ENCODE measurements at places on chromosomes 12 and 14.

DNA sequence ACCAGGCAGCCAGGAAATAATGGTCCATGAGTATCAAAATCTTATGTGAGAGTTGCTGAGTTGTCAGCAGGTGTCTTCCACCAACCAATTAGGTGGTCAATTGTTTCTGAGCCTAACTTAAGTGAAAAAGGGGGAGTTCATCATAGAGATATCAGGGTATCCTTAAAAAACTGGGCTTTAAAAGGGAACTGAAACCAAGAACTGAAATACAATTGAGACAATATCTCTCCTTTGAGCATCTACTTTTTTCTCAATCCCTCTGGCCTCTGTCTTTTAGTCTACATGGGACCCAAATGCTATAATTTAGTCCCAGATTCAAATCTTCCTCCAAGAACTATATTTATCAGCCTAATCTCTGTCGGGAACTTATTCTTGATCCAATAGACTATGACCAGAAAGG lies 201.0 kb downstream of the BTG1 start:
- no peak for DNase-seq

DNA sequence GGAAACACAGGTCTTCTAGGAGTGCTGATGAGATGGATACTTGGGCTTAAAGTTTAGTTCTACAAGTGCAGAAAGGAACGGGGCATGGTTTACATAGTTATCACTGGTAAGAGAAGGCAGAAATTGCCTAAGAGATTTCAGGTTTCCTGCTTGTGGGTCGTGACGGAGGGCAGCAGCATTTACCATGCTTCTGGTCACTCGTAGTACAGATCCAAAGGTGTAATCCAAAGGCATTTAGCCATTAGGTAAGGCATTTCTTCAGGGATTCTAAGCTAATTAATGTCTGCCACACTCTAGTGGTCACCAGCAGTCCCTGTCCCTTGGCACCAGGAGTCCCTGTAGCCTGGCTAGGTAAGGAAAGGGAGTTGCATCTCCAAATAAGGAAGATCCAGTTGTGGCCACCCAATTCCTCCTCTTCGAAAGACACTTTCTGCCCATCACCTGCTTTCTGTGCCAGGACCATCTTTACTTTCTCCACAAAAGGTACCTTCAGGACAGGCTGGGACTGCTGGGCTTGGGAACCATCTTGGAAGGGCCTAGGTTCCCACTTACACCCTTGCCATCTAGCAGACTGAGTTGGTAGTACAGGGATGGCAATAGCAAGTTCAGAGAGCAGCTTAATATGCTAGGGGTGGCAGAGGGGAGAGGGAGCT lies 1.5 kb downstream of the GSTZ1 start:
- no peak for DNase-seq

- DNase-seq = no peak
Observed at GRCh38 chr12:6612247-6612646, 5.1 kb upstream of the CHD4 start.

DNA sequence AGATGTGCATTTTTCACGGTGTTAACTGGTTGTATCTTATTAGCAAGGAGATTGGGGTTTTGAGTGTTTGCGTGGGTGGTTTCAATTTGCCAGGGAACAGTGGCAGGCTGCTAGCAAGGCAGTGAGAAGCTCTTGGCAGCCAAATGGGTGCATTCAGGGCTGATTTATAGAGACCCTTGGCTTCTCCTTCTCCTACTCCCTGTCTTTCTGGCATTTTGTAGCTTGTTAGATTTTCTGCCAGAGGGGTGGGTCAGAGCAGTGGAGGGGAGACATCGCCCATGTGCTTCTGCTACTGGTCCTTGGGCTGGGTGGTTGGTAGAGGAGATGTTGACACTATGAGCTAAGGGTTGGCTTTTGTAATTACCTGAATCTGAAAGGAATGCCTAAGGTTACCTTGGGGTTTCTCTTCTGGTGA lies 9.6 kb downstream of the CALM1 start:
- DNase-seq = no peak

DNA sequence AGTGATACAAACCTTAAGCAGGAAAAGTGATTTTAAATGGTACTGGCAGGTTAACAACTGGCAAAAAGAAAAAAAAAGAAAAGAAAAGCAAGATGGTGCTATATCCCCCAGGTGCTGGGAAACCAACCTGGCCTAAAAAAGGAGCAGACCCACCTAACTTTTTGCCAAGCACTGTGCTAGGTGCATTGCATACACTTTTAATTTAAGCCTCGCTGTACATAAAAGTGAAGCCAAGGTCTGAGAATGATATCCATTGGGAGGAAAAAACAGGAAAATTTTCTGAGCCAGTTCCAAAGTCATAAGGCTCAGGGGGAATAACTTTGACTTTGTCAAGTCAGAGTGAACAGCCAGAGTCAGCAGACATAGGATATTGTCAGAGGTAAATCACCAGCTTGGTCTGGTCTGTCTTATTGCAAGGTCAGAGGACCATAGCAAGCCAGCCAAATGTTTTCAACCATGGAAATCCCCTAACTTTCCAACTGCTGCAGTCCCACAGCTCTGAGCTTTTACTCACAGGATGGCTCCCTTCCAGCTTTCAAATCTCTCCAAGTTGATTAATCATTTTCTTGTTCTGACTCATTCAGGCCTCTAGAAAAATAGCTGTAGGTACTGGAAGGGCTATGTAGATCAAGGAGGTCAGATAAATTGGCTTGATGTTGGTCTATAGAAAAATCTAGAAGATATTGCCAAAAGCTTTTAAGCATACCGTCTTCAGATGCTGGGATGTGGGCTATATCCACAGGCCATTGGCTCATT lies 412.9 kb downstream of the RAD51B start:
- DNase-seq = no peak

- no peak for DNase-seq
Observed at GRCh38 chr12:124947561-124948398, 33.3 kb upstream of the UBC start.

GRCh38 chr14:60300019-60300418 lies 51.0 kb downstream of the PPM1A start:
- DNase-seq = no peak

DNA sequence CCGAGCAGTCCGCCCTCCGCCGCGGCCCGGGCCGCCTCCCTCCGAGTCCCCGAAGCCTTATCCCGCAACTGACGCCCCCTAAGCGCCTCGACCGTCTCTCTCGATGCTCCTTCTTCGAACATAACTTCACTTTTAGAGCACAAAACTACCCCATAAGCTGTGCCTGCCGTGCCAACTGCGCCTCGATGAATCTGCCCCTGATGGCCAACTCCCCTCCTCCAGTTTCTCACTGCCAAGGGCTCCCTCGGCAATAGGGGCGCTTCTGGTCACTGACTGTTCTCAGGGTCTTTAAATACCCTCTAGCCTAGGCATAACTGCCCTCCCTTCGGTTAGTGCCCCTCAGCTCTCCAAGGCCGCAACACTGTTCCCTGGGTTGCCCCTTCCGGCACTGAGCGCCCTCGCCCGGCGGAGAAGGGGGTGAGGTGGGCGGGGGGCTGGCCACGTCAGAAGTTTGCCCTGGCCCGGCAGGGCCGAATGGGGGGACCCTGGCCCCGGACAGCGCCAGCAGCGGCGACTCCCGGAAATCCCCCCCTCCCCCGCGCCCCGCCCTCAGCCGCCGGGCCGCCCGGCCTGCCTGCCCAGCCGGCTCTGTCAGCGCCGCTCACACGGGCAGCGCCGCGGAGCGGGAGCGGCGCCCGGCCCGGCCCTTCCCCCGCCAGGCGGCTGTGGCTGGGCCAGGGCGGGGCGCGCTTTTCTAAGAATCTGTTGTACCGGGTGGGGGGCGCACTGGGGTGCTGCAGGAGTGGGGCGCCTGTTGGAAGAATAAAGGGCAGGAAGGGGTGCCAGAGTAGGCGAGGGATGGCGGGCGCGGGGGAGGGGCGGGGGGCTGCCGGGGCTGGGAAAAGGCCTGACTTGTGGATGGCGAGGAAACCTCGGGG lies 10.6 kb downstream of the RARG start:
- peak; percentile 66 for DNase-seq

- no peak for DNase-seq
Observed at GRCh38 chr14:54314365-54315104, 82.3 kb upstream of the CDKN3 start.

DNA sequence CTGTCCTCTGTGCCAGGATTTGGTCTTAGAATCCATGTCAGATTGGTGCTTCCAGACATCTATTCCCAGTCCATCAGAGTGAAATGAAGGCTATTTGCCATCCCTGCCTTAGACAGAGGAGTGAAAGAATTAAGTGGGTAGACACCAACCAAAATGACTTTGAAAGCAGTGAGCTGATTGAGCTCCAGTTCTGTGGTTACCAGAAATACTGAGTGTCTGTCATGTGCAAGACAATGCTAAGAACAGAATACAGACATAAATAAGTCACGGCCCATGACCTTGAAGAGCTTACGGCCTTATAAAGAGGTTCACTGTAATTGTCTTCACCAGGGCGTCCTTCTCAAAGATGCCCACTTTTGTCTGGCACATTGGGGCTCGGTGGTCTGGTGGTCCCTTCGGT lies 21.6 kb upstream of the MANSC4 start:
- no peak for DNase-seq

DNA sequence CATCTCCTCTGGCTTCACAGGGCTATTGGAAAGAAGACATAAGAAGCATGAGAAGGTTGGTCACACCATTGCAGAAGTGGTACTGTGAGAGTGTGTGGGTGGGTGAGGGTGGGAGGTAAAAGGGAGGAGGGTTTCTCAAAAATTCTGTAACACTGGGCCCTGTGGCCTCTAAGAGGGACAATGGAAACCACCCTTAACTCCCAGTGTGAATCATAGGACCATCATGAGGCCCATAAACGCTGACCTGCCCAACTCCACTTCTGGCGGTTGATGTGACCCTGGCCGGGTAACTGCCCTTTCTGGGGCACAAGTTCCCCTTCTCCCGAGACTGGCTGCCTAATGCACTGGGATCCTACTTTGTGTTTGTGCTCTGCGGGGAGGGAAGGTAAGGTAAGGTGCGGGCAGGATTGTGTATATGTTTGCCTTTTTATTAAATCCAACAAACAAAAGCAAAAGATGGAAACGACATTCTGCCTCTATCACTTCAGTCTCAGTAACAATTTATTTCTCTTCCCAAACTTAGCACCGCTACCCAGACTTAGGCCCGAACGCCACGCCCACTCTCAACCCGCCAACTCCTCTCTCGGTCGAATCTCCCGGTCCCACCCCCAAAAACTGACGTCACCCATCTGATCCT lies 551 bp downstream of the METTL1 start:
- no peak for DNase-seq

GRCh38 chr14:78359581-78359980 lies 189.4 kb downstream of the NRXN3 start:
- no peak for DNase-seq

GRCh38 chr12:2696136-2696535 lies 98.6 kb upstream of the FKBP4 start:
- no peak for DNase-seq

- no peak for DNase-seq
Observed at GRCh38 chr12:123767613-123768012, 5.5 kb downstream of the DNAH10 start.

DNA sequence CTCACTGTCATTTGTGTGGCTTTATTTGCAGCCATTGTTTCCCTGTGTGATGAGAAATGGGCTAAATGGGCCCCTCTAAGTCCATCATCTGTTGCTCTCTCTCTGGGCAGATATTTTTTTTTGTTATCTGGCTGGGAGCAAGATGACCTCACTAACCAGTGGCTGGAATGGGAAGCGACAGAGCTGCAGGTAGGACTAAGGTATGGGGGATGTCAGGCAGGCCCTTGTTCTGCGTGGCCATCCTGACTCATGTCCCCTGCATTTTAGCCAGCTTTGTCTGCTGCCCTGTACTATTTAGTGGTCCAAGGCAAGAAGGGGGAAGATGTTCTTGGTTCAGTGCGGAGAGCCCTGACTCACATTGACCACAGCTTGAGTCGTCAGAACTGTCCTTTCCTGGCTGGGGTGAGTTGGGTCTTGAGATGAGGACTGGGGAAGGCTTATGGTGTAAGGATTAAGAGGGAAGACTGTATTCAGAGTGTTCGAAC lies 1.3 kb downstream of the MARS1 start:
- DNase-seq = no peak

DNA sequence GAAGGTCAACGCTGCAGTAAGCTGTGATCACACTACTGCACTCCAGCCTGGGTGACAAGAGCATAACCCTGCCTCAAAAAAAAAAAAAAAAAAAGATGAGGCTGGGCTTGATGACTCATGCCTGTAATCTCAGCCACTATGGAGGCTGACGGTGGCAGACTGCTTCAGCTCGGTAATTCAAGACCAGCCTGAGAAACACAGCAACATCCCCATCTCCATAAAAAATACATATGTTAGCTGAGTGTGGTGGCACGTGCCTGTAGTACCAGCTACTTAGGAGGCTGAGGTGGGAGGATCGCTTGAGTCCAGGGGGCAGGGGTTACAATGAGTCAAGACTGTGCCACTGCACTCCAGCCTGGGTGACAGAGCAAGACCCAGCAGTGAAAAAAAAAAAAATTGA lies 50.4 kb downstream of the GXYLT1 start:
- DNase-seq = no peak

DNA sequence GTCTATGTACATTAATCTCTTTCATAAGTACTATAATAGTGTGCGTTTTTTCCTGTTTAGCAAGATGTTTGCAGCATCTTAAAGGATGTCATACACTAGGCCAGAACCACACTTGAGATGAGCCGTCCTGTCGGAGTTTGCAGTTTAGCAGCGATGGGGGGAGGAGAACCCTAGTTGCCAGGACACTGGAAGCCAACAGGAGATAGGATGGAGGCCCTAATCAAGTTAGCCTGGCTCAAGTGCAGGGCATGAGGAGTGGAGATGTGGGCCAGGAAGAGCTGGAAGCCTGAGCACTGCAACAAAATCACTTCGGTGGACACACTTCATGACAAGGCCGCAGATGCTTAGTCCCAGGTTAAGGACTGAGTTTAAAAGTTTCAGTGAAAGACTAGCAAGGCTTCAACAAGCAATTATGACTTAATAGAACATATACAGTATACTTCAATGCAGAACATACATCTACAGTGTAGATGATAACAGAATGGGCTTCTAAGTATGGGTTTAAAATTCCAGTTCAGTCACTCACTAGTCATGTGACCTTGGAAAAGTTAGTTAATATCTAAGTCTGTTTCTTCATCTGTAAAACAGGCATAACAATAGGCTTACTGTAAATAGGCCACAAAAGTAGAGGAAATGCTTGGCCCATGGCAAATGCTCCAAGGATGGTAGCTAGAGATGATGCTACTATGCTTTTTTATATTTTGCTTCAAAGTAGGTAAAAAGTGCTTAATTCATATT lies 77.1 kb downstream of the PTPN21 start:
- DNase-seq = no peak

DNA sequence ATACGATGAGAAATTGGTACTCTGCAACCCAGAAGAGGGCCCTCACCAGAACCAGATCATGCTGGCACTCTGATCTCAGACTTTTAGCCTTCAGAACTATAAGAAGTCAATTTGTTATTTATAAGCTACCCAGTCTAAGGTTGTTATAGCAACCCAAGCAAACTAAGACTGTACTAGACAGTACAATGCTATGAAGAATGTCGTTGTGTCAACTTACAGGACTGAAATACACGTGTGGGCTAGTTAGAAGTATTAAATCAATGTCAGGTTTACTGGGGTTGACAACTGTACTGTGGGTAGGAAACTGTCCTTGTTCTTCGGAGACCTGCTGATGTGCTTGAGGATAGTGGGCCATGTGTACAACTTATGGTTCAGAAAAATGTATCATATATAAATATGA lies 19.7 kb downstream of the DUSP16 start:
- no peak for DNase-seq

GRCh38 chr12:19251481-19252132 lies 122.1 kb downstream of the PLEKHA5 start:
- no peak for DNase-seq

GRCh38 chr14:77032844-77033621 lies 4.5 kb upstream of the IRF2BPL start:
- peak; percentile 56 for DNase-seq

All from activated B cell treated with CpG ODN at 0.5 μM for 24 hours (primary cell).